ENCODE measurements at places on chromosomes 5 and 9. TPM values are rescaled to one million over a fixed set of nuclear protein-coding genes. Genes with fewer than 3 reads are reported as not detected.

DNA sequence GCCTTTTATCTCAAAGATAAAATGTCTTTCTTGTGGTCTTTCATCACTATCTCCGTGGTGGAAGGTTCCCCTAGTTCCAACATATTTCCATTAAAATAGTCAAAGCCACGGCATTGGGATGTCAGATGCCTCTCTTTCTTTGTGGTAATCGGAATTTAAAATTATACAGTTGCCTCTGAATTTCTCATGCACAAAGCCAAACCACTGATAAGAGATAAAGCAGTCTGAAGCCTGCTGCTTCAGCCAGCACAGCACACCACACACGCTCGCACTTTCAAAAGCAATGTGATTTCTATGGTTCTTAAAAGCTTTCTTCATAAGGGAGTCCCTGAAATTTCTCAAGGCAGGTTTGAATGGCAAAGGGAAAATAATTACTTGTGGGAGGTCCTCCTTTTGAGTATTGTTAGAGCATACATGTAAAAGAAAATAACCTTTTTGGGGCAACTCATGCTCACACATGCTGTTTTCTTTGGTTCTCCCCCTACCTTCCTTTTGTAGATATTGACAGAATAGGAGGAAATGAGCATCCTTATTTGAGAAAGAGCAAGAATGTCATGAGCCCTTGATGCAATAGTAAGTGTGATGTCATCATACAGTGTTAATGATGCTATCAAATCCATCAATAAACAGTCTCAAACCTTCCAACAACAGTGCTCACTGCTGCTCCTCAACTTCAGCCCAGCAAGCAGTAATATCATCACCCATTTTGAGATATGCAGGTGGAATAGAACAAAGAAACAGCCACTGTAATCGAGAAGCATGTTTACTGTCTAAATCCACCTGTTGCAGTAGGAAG is 85.7 kb upstream of the PPP1R2B start:
- DNase-seq: no peak

GRCh38 chr5:126348855-126349635 is 74.2 kb upstream of the GRAMD2B start:
- DNase-seq: no peak

DNA sequence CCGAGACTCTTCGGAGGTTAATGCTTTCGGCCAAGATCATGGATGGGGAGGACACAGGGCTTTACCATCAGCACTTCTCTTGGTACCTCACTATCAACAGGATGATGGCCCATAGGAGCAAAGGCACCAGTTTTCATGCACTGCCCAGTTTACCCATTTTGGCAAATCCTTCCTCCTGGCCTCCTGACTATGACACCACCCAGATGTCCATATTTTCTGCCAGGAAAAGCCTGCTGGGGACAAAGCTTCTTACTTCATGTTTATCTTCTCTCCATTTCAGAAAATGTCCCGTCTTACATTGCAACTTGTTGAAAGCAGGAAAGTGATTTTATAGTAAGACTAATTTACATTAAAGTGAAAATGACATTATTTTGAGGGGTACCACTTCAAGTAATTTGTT is 61.4 kb upstream of the GAS1 start:
- DNase-seq: no peak

GRCh38 chr9:3170819-3171218 is 326.9 kb upstream of the PUM3 start:
- DNase-seq: no peak

- no peak for DNase-seq
Measured at GRCh38 chr5:128869970-128870369, 95.3 kb upstream of the SLC27A6 start.

ZDHHC11 gene
- total RNA-seq: 4.9 TPM

PCDHB5 gene
- 4.4 TPM for total RNA-seq

IL5 gene
- not detected for total RNA-seq

DNM1 gene
- total RNA-seq: 52.7 TPM

SMIM15 gene
- 37.8 TPM for total RNA-seq

Data from sciatic nerve (tissue), 2 donors.